ENCODE measurements at places on chromosomes 2 and 18. TPM values are rescaled to one million over a fixed set of nuclear protein-coding genes. Genes with fewer than 3 reads are reported as not detected.

TYW5 gene
- total RNA-seq = 9.0 TPM

ABHD1 gene
- total RNA-seq = not detected

IL36B gene
- not detected for total RNA-seq

OTOS gene
- not detected for total RNA-seq

ACVR1C gene
- 0.62 TPM for total RNA-seq

CLEC4F gene
- not detected for total RNA-seq

PCARE gene
- not detected for total RNA-seq

ST3GAL5 gene
- total RNA-seq = 28.2 TPM

C2orf66 gene
- 0.54 TPM for total RNA-seq

LYPD6 gene
- total RNA-seq = 1.1 TPM

EPB41L3 gene
- total RNA-seq = 92.3 TPM

DNA sequence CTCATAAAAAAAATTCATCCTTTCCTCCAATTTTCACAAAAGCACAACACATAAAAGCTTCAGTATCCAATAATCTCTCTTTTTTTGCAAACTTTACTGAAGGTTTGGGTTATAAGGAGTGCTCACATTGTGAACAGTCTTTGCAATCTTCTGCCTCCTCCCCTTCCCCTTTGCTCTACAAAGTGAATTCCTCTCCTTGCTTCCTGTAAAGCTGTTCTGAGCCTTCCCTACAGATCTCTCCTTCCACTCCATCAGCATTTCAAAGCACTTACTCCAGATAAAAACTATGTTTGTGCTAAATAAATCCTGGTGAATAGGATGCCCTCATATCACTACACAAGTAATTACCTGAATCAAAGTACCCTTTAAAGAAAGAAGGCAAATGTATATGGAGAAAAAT, 4.6 kb upstream of the PDK1 start:
- no peak for DNase-seq

DNA sequence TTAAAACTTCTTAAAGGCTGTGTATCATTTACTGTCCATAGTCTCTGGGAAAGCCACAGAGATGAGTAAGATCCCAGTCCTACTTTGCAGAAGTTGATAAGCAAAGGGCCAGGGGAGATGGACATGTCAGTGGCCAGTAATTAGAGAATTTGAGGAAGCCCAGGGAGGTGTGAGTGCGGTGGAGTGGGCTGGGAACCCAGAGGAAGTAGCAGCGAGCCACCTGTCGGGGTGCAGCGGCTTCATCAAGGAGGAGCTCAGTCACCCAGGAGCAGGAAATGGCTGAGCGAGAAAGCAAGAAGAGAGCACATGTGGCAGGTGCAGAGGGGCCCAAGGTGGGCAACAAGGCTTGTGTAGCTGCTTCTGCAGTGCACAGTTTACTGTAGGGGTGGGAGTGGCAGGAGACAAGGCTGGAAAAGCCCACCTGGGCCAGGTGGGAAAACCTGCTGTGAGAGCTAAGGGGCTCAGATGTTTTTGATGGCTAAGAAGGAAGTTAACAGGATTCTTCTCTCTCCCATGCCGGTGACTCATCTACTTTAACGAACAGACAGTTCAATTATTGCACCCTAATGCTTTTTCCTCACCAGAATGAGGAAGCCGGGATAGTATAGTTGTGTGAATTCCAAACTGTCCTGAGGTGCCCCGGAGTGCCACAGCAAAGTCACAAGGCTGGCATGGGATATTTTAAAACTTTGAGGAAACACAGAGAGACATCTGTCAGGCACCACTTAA, 34.8 kb upstream of the MGAT5 start:
- no peak for DNase-seq

DNA sequence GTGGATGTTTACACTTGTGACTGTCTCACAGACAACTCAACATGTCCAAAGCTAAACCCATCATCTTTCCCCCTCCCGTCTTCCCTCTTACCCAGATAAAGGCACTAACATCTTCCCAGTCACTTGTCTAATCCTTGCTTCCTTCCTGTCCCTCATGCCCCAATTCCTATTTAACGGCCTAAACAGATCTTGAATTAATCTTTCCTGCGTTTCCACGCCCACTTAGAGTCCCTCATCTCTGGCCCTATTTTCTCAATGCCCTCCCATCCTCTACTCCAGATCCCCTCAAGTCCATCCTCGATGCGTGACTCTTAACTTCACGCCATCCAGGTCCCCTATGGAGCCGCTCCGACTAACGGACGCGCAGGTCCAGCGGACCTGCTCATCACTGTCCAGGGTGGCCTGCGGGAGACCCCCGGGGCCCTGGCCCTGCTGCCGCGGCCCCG, 682 bp upstream of the SCLY start:
- no peak for DNase-seq

GRCh38 chr2:231683292-231684235, 24.8 kb upstream of the PTMA start:
- DNase-seq = no peak

DNA sequence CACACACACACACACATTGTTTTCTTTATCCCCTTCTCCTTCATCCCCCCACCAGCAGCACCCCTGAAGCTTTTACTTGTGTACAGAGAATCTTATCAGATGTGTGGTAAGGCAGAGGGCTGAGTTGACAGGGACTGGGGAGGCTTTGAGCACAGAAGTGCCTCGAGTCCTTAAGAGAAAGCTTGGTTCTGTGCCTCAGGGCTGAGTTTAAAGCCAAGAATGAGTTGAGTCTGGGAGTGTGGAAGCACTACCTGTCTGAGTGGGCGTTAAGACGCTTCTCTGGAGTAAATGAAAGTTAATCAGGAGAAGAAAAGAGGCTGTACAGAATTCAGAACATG, 2.7 kb downstream of the ID2 start:
- DNase-seq = peak; percentile 37

DNA sequence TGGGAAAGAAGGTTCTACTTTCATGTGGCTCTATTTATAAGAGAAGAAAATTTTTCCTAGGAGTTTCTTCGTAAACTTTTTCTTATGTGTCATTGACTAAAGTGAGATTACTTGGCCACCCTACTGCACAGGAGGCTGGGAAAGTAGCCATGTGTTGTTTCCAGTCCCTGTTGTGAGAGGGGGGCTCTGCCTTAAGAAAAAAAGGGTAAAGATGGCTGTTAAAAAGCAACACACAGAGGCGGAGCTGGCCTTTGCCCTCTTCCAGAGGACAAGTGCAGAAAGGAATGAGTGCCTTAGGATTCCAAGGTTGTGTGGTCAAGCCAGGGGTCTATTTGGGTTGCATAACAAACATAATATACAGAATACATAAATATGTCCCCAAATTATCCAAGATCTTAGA, 230.0 kb upstream of the CXCR4 start:
- no peak for DNase-seq

GRCh38 chr2:212228743-212229171, 309.8 kb downstream of the ERBB4 start:
- DNase-seq = peak; percentile 21

DNA sequence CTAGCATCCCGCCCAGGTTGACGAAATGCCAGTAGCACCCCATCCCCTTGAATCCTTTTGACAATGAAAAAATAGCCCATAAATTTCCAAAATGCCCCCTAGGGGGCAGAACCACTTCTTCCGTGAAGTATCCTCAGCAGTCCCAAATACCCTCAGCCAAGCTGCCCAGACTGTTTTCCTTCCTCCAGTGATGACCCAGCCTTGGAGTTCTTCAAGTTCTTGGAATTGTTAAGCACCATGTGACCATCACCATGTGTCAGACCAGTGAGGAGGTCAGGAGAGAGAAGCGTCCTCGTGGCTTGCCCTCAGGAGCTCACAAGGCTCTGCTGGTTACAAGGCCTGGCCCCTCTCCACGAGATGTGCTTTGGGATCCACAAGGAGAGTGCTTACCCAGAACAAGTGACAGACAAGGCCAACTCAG, 1.4 kb upstream of the SLC23A3 start:
- peak; percentile 67 for DNase-seq

- no peak for DNase-seq
Measured at GRCh38 chr2:235756491-235756890, 262.6 kb downstream of the AGAP1 start.

- DNase-seq = no peak
Measured at GRCh38 chr2:67258831-67259230, 138.3 kb upstream of the ETAA1 start.

DNA sequence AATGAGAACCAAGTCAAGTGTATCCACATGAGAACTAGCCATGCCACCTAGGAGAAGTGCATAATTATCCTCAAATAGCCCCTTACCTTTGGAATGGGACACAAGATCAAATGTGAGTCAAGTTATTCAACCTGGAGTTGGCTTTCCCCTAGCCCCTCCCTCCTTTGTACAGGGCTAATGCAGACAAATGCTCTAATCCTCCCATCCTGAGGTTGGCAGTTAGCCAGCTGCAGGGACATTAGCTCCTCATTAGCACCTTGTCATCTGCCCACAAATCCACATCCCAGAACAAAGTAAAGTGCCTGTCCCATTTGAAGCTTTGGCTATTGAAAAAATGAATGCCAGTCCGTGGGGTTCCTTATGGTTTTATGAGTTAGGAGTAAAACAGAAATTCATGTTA, 294.1 kb upstream of the FANCL start:
- DNase-seq = no peak

GRCh38 chr2:138730497-138731030, 49.6 kb downstream of the NXPH2 start:
- no peak for DNase-seq

DNA sequence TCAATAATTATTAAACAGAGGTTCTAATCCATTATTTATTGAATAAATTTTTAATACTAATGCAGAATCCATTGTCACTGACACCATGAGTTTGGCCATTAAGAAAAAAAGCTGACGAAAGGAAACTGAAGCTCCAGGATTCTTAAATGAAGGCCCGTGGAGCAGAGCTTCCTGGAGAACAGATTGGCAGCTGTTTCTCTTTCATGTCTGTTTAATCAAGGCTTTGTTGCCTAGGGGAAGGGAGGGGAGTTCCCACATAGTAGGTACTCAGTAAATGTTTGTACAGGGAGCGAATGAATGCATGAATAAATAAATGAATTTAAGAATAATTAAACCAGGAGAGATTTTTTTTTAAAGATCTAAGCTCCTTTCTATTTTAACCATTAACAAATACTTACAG, 315.1 kb upstream of the KLHL29 start:
- no peak for DNase-seq

DNA sequence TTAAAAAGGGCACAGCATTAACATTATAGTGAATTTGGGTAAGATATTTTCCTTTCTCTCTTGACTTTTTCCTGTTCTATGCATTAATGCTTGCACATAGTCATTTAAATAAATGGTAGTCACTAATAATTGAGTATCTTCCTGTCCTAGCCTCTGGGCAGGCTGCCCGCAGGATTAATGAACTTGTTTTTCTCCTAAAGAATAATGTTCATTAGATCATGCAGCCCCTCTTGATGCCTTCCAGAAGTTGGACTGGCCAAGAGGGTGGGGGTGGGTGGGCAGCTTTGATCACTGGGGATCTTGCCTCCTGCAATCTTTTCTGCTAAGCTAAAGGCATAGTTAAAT, 514.5 kb upstream of the CDH2 start:
- peak; percentile 20 for DNase-seq

GRCh38 chr2:214311031-214311533, 99.8 kb upstream of the VWC2L start:
- no peak for DNase-seq

- DNase-seq = no peak
Measured at GRCh38 chr2:54618646-54619565, 104.6 kb upstream of the EML6 start.

- peak; percentile 46 for DNase-seq
Measured at GRCh38 chr2:142165790-142166189, 35.0 kb upstream of the LRP1B start.

GRCh38 chr18:53567929-53568574, 656.4 kb downstream of the MBD2 start:
- peak; percentile 6 for DNase-seq

DNA sequence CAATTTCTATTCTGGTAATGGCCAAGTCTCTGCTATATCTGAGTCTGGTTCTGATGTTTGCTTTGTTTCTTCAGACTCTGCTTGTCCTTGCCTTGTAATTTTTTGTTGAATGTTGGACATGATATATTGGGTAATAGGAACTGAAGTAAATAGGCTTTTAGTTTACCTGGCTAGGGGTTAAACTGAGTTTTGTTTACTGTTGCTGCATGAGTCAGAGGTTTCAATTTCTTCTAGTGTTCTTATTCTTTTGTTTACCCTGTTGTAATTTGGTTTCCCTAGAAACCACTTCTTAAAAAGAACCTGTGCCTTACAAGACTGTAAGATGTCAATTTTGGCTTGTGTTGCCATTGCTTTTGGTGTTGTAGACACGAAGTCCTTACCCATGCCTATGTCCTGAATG, 285.0 kb upstream of the KCNH7 start:
- DNase-seq = no peak

GRCh38 chr2:126940331-126940730, 41.6 kb downstream of the TEX51 start:
- no peak for DNase-seq

GRCh38 chr2:23545396-23545795, 160.4 kb downstream of the KLHL29 start:
- DNase-seq = no peak

GRCh38 chr2:197857476-197858107, 53.2 kb downstream of the PLCL1 start:
- peak; percentile 9 for DNase-seq

GRCh38 chr2:127661072-127661649, 14.2 kb downstream of the LIMS2 start:
- DNase-seq = peak; percentile 41

GRCh38 chr2:85878719-85879370, 9.9 kb downstream of the ST3GAL5 start:
- DNase-seq = peak; percentile 83

- DNase-seq = no peak
Measured at GRCh38 chr2:216408426-216409290, 3.6 kb upstream of the SMARCAL1 start.

GRCh38 chr2:58896638-58897037, 655.5 kb upstream of the FANCL start:
- DNase-seq = peak; percentile 62

DNA sequence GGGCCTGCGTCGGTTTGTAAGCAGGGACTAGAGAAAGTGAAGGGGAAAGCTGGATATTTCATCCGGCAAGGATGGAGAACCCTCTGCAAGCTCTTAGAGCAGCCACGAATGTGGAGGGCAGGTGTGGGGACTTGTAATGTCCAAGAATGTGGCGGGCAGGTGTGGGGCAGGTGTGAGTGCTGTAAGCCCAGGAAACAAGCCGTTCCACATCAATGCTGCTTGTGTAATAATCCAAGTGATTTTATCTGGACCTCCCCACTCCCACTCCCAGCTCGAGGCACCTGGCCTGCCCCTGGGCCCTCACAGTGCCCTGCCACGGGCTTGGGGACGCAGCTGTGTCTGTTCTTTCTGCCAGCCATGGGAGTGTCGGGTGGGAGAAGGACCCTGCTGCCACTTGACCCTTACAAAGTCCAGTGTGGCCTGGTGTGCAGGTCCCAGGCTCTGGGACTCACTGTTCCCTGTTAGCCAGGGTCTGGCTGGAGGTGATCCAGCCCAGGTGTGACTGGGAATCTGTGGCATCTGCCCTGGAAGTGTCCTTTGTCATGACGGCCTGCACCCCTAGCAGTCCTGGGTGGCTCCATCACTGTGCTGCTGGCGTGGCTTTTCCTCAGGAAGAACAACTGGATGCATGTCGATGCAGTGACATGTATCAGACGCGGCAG, 42.8 kb downstream of the SOX11 start:
- no peak for DNase-seq

- DNase-seq = no peak
Measured at GRCh38 chr18:79784965-79785770, 12.6 kb upstream of the KCNG2 start.

GRCh38 chr2:95314964-95315611, 17.9 kb downstream of the KCNIP3 start:
- DNase-seq = no peak

All from astrocyte (in vitro differentiated cells and primary cell).